Body of pancreas (tissue), 4 donors: ENCODE measurements at places on chromosomes 16 and 17. TPM values are rescaled to one million over a fixed set of nuclear protein-coding genes. Genes with fewer than 3 reads are reported as not detected.

The OR2C1 gene
- not detected for total RNA-seq

- DNase-seq = no peak
These were observed 3.8 kb upstream of the CBFB start for GRCh38 chr16:67025210-67025550.

DNA sequence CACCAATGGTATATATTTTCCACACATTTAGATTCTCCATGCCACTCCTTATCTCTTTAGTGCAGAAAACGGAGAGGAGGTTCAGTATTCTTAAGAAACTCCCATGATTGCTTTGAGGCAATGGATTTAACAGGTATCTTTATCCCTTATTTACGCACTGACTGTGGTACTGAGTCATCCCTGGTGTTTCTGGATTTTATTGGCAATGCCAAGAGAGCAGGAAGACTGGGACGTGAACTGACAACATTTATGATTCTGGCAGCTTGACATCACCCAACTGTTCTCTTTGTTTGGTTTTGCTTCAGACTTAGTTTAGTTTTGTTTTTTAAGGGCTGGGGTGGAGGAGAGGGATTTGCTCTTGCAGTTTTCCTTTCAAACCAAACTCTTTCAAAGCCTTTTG is 131.4 kb downstream of the WWOX start:
- DNase-seq = no peak

DNA sequence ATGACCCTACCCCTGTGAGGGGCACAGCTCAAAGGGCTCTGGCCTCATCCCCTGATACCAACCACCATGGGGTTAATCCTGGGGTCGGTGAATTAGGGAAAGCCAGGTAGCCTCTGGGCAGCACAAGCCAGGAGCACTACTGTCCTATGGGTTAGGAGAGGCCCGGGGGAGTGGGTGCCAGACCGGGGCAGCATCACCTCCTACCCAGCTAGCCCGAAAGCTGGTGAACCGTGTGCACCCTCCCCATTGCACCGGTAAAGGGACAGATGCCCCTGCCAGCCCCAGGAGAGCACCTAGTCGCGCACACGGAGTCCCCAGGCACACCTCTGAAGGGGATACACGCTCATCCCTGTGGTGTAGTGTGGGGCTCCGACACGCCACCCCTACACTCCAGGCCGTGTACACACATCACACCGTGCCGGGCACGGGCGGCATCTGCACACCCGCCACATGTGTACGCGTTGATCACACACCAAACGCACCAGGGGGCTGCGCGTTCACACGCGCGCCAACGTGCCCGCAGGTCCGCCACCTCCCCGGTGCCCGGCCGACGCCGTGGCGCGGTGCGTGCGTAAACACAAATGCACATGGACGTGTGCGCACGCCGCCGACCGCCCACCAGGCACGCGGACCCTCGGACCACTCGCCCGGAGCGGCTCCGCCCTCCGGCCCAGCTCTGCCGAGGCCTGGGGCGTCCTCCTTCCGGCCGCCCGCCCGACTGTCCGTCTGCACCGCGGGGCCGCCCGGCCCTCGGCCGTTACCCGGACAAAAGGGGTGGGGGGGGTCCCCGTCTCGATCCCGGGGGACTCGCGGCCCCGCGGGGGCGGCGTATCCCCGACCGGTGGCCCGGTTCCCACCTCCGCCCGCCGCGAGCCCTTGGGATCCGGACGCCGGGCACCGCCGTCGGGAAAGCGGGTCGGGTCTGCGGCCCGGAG is 785 bp downstream of the UBALD1 start:
- peak; percentile 33 for DNase-seq

DNA sequence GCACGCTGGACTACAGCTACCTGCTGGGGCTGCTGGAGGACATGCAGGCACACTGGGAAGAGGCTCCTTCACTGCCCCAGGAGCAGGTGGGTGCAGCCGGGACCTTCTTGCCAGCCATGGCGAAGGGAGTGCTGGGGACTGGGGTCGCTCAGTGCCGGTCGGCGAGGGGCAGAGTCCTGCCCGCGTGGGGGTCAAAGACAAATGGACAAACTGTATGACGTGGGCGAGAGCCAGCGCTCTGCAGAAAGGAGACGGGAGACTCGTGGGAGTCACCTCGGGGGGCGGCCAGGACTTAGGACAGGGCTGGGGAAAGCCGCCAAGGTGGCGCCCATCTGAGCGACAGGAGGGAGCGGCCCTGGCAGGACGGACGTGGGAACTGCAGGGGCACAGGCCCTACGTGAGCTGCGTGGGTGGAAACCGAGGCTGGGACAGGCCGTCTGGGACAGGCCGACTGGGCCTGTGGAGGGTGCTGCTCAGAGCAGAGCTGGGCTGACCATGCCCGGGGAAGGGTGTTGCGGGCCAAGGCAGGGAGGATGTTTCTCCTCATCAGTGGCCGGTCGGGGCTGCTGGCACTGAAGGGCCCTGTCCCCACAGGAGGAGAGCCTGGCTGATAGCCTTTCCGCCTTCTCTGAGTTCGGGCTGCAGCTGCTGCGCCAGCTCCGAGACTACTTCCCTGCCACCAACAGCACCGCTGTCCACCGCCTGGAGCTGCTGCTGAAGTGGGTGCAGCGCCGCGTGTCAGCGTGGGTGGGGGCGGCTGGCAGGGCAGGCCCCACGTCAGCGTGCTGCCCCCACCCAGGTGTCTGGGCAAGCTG is 8.0 kb downstream of the TSR3 start:
- no peak for DNase-seq

- no peak for DNase-seq
These were observed 116.1 kb downstream of the METRNL start for GRCh38 chr17:83195330-83196023.

- DNase-seq = no peak
These were observed 85.0 kb upstream of the MED9 start for GRCh38 chr17:17391668-17392370.
